ENCODE measurements at places on chromosomes 1 and 21. TPM values are rescaled to one million over a fixed set of nuclear protein-coding genes. Genes with fewer than 3 reads are reported as not detected.

The PROK1 gene
- total RNA-seq, result not detected

The MTARC2 gene
- 32.3 TPM for total RNA-seq

The HAPLN2 gene
- total RNA-seq, result not detected

The FAM163A gene
- 0.56 TPM for total RNA-seq

The CA6 gene
- total RNA-seq, result not detected

The SH3BGR gene
- 5.1 TPM for total RNA-seq
